Gastroesophageal sphincter (tissue), 4 donors: ENCODE measurements at places on chromosomes 5 and 9. TPM values are rescaled to one million over a fixed set of nuclear protein-coding genes. Genes with fewer than 3 reads are reported as not detected.
A peak's percentile ranks its signal among the peaks of the same experiment; 100 is the strongest.

SLC6A7 gene
- not detected for total RNA-seq

NEUROG1 gene
- total RNA-seq: not detected

SPATA31C1 gene
- not detected for total RNA-seq

- no peak for ATAC-seq
Observed at GRCh38 chr9:130927338-130927737, 11.7 kb downstream of the FIBCD1 start.

SARDH gene
- total RNA-seq: 2.3 TPM

- ATAC-seq: peak; percentile 33
Observed at GRCh38 chr5:125196481-125197111, 450.2 kb upstream of the ZNF608 start.

DNA sequence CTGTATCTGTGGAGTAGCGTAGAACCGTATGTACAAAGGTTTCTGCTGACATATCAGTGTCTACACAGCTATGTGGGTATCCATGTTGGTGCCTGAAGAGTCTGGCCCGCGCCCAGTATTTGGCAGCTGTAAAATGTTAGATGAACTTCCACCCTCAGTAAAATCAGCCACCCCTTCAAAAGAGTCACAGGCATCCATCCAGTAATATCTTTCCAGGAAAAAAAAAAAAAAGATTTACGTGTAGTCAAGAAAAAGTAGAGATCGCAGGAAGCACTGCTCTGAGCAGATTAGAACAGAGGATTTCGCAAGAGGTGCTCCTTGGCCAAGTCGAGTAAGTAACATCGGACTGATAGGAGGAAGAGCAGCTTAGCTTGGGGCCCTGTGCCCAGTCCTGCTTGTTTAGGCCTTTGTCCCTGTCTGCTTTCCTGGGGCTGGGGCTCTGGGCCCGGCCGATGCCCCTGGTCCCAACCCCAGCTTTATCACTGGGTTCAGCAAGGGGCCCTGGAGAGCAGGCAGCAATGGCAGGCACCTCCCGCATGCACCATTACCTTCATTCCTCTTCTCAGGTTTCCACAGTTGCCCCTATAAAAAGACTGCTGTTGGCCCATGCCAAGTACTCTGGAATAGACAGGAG lies 21.2 kb downstream of the DAPK1 start:
- ATAC-seq: peak; percentile 87

DNA sequence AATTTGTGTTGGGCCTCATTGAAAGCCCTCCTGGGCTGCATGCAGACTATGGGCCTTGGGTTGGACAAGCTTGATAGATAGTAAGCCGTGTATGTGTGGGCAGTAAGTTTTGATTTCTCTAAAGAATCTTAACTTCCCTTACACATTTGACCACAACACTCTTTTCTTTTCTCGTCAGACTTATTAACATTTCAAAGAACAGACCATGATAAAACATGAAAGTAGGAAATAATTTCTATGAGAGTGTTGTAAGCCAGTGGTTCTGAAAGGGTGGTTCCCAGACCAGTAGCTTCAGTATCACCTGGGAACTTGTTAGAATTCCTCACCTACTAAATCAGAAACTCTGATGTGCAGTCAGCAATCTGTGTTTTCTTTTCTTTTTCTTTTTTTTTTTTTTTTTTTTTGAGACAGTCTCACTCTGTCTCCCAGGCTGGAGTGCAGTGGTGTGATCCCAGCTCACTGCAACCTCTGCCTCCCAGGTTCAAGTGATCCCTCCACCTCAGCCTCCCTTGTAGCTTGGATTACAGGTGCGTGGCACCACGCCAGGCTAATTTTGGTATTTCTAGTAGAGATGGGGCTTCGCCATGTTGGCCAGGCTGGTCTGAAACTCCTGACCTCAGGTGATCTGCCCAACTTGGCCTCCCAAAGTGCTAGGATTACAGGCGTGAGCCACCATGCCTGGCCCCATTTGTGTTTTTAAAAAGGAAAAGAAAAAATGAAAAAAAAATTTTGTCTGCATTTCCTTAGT lies 20.0 kb upstream of the GCNT1 start:
- no peak for ATAC-seq

FOXD1 gene
- total RNA-seq: not detected

GRCh38 chr9:131707733-131708157 lies 32.1 kb downstream of the RAPGEF1 start:
- ATAC-seq: peak; percentile 65

LECT2 gene
- not detected for total RNA-seq

CNTNAP3 gene
- total RNA-seq: 31.5 TPM

DNA sequence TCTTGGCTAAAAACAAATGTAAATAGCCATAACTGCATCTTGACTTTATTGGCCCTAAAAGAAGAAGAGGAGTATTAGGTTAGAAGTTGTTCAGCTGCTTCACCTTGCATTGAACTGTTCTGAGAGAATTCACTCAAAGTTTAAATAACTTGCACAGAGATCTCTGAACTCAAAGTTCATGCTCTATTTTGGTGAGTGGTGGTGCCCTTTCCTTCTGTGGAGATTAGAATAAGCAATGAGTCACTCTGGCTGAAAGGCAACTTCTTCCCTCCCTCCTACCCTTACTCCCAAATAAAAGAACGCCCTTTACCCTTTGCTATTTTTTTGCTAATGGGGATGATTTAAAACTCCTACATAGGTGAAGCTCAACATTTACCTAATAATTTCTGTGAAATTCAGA lies 48.9 kb downstream of the ERMP1 start:
- no peak for ATAC-seq

DNA sequence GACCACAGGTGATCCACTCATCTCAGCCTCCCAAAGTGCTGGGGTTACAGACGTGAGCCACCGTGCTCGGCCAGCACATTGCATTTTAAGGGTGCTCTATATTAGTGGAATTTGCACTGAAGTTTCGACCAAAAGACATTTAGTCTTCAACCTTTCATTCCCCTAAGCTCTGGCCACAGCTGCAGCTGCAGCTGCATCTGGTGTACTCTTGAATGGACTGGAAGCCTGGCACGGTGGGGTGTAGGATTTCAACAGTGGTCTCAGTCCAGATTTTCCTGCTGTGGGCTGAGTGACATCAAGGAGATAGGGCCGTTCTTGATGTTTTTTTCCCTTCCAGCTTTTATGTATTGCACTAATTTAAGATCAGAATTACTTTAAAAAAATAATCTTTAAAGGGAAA lies 255.2 kb downstream of the PDZD2 start:
- no peak for ATAC-seq

DNA sequence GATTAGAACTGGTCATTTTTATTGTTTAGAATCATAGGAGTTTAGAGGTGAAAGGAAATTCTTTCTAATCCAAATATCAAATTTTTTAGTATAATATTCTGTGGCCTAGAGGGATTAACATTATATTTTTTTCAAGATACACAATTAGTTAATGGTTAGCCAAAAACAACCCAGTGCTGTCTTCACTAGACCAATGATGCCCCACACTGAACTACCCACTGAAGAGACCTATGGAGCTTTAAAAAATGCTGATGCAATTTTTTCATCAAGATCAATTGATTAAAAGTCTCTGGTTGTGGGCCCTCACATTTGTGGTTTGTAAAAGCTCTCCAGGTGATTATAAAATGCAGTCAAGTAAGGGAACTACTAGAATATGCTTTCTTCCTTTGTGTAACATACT lies 274.1 kb upstream of the C9orf72 start:
- ATAC-seq: no peak

DNA sequence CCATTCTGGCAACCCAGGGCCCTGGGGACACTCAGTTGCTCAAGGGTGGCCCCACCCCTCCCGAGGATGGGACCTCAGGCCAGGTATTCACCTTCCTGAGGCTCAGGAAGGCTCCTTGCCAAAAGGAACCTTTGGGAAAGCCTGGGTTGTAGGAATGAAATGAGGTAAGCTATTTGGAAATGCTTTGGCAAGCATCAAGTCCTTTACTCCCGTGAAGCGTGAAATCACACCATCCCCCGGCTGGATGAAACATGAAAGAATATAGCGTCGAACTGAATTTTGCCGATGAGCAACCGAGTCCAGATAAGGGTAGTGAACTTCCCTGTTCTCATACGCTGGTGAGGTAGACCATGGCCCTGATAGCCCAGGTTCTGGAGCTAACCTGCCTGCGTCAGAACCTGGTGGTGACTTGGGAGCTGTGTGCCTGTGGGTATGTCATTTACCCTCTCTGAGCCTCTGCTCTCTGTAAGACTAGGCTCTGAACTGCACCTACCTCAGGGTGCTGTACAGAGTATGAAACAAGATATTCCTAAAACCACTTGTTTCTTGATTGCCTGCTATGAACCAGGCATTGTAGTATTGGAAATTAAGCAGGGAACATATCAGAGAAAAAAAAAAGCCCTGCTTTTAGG lies 105.3 kb upstream of the BOD1 start:
- no peak for ATAC-seq

GRCh38 chr9:9612755-9613154 lies 1000.0 kb downstream of the PTPRD start:
- ATAC-seq: no peak

- no peak for ATAC-seq
Observed at GRCh38 chr5:109692852-109693251, 3.1 kb downstream of the MAN2A1 start.

GRCh38 chr5:129748913-129749880 lies 1.3 kb downstream of the MINAR2 start:
- no peak for ATAC-seq

DNA sequence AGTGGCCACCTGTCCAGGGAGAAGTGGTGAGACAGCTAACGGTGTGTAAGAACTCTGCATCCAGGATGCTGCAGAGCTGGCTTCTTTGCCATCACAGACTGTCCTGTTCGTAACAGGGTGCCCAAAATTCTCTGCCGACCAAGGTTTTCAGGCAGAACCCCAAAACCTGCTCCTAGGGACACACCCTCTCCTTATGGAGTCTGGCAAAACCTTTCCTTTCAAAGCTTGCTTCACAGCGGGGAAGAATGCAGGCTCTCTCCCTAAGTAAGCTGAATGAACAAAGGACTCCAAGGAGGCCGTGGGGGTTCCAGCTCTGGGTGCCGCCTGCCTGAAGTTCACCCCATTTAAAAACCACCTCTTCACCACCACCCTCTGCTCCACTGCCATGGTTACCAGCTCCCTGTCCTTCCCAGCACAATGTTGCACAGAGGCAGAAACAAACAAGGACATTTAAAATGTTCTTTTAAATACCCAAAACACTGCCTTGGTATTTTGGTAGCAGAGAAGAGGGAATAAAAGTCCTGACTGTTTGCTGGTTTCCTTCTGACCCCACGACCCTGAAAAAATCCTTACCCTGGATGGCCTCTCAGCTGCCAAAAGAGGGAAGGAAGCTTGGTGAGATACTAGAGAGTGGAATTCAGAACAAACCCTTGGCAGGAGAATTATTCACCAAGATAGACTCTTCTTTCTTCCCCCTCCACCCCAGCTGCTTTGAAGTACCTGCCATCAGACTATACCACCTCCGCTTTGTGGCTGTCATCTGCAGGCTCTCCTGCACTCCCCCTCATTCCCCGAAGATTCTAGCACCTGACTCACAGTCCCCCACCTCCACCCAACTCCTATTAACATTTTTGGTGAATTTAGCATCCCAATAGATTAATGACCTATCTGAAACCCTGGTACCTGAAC lies 7.1 kb upstream of the KLF9 start:
- no peak for ATAC-seq

MPDZ gene
- 87.2 TPM for total RNA-seq

GRCh38 chr9:120330031-120330430 lies 249.9 kb downstream of the CDK5RAP2 start:
- ATAC-seq: no peak

GRCh38 chr5:132832612-132833011 lies 2.2 kb upstream of the SHROOM1 start:
- ATAC-seq: no peak
